ENCODE measurements at places on chromosomes 13 and 19.

DNA sequence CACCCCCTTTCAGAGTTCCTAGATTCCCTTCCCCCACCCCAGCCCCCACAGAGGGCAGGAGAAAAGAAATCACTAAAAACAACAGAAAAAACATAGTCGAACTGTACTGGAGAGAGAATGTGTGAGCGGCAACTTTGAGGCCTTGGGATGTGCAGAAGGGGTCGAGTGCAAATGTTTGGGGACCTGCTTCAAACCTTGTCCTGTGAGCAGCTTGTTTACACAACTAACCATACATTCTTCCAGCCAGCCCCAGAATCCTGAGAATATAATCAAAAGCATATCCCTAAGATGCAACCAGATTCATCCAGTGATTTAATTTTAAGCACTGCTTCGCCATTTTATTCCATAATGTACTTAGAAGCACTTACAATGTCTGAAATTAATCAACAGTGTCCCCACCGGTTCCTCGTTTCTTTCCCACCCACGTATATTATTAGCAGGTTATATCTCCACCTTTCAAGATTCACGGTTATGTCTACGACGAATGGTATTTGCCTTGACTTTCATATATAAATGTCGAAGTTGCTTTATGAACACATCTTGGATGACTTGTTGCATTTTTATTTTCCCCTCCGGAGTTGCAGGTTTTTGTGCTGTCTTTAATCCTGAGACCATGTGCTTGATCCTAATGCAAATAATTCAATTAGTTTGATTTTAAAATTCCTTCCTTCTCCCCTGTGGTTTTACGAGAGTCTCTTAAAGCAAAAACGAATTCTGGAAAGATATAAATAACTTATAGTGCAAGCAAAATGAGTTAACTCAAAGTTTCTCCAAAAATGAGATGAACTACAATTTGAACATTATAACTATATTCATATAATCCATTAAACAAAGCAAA is 107.6 kb downstream of the ZIC5 start:
- DNase-seq = no peak

DNA sequence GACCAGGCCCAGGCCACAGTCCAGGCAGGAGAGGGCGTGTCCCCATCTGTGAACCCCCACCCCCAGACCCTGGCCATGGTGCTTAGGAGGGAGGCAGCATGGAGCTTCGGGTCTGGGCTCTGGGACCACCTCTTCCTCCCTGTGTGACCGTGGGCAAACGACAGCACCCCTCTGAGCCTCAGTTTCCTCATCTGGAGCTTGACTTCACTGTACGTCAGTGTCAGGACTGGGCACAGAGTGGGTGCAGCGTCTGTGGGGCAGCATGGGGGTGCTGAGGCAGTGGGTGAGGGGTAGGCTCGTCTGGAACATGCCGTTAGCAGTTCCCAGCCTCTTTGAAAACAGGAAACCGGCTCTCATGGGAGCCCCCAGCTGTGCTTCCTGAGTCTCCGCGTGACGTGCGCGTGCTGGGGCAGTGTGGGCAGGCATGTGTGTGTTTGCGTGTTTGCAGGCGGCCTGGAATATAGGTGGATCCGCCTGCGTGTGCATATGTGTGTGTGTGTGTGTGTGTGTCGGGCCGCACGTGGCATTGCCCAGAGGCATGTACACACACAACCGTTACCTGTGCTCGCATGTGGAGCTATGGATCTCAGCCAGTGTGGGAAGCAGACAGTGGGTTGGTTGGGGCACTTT is 15.8 kb downstream of the ARRDC2 start:
- DNase-seq = peak; percentile 97

- peak; percentile 71 for DNase-seq
Observed at GRCh38 chr19:18742838-18743783, 48.0 kb downstream of the COMP start.

DNA sequence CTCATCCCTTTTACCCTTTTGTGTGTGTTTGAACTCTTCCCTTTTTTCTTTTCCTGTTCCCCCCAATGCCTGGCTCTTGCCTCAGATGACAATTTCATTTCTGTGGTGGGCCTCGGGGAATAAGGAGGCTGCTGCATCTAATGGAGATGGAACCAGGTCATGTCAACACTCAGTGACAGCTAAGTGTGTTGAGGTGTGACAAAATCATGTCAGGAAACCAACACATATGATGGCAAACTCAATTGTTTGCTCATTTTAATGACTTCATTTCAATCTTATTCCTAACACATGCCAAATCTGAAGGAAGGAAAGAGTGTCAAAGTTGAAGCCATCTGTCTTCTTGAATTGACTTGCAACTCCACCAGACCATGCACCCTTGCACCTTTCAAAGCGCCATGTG is 36.7 kb downstream of the TNFSF11 start:
- no peak for DNase-seq

GRCh38 chr13:84543962-84544361 is 661.7 kb upstream of the SLITRK1 start:
- no peak for DNase-seq

DNA sequence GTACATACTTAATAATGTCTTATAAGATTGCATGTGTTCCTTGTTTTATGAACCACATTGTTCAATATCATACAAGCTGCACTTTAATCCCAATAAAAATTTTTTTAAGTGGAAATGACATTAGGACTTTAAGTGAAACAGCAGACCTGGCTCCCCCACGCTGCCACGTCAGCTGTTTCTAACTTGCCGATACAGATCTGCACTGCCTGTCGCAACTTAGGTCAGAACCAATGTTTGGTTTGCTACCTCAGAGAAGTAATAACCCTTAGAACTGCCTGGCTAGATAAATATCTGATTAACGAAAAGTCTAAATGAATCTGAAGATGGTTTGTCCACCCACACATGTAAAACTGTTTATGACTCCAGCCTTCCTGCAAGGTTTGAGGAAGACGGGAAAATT is 327.5 kb upstream of the DACH1 start:
- peak; percentile 67 for DNase-seq

- DNase-seq = no peak
Observed at GRCh38 chr13:20353973-20354372, 121.9 kb upstream of the GJB6 start.

- peak; percentile 55 for DNase-seq
Observed at GRCh38 chr19:3516675-3517207, 10.6 kb downstream of the FZR1 start.

DNA sequence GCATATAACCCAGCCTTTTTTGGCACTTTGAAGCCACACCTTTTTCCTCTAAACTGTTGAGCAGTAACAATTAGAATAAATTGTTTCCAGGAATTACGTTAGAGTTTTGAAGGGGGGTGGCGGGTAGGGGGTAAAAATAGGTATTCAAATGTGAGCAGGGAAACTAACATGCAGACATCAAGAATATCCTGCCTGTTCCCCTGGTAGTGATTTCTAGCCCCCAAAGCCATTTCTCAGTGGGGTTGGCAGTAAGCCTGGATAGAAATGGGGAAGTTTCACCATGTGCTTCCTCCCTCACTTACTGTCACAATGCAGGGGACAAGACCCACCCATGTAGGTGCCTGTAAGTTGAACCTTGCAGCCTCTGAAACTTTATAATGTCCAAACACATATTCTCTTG is 3.8 kb downstream of the DOCK9 start:
- no peak for DNase-seq

DNA sequence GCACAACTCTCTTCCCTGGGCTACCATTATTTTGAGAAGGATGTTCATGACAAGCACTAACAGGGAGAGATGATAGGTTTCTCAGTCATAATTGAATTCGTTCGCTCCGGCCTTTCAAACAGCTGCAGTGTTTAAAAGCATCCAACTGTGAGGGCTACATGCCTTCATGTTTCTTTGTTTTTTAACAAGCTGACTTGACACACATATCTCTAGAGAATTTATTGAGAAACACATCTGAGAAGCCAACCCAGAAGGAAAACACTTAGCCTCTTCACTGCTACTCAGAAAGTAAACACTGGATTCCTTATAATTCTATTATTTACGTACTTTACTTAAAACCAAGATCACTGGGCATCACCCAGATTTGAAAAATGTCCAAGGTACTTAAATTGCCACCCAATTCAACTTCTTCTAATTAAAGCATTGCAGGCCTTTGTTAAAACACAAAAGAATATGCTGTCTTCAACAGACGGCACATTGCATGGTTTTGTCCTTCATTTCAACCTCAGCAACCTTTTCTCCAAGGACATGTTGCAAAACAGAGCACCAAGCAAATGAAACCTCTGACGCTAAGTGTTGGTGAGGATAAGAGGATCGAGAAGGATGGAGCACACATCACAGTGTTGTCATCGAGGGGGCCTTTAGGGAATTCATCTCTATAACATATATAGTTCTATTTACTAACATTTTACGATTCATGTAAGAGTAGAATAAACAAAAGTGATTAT is 75.8 kb downstream of the TBC1D4 start:
- DNase-seq = no peak

GRCh38 chr19:17285415-17286135 is 3.9 kb downstream of the ANKLE1 start:
- DNase-seq = no peak

DNA sequence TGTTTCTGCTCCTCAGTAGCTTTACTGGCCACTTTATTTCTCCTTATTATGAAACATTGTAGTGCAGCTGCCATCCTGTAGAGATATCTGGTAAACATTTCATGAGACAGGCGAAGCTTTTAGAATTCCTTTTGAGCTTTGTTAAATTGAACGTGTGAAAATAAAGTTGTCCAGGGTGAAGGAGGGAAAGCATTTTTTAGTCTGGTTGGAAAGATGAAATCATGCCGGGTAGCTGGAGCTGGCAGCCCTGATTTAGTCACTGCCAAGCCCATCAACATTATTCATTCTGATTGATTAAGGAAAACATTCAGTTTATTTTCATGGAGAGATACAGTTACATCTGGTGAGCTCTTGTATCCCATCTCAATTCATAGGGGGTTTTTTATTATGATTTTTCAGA is 326.2 kb upstream of the GPC6 start:
- DNase-seq = no peak

DNA sequence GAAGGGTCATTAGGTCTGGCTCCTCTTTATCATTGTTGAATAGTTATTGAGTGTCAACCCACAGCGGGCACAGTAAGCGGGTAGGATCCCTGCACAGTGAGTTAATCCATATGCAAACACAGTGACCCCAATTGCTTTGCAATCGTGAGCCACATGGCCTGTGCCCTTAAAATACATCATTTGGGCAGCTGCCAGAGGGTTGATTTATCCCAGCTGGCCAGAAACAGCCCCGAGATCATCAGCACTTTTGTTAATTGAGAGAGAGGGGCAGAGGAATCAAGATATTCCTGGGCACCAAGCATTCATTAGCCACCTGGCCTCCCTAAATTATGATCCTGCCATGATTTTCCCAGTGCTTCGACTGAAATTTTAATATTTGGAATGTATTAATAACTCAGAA is 9.8 kb upstream of the CNMD start:
- DNase-seq = no peak

DNA sequence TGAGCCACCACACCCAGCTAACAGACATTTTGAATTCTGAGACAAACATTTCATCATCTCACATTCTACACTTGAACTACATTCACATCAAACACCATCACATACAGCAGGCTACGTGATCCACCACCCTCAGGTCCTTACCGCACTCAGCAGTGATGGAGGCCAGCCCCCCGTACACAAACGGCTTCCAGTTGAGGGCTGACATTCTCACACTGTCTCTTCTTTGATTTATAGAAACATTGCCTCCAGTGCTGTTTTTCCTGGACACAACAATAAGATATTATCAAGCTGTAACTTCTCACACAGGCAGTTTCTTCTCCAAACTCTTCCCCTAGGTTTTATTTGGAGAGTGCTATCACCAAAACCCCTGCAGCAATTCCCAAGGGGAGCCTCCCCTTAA is 7.0 kb downstream of the SLC25A30 start:
- no peak for DNase-seq

- no peak for DNase-seq
Observed at GRCh38 chr13:104996022-104996421, 1539.4 kb downstream of the EFNB2 start.

- no peak for DNase-seq
Observed at GRCh38 chr19:16585094-16585801, 13.0 kb upstream of the SLC35E1 start.

DNA sequence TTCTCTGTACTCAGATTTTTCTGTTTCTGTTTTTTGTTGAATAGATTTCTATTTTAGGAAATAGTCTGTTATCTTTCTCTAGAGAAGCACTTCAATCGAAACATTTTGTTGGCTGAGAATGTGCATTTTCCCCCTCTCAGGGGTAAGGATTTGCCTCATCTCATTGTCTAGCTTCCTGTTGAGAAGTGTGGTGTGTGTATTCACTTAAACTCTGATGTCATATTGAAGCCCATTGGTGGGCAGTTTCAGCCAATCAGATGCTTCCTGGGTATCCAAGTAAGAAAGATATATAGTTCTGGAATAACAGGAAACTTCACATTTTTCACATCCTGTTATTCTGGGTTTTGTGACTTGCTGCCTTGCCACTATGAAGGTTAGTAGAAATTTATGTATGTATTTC is 87.6 kb downstream of the ARHGEF7 start:
- DNase-seq = peak; percentile 46

DNA sequence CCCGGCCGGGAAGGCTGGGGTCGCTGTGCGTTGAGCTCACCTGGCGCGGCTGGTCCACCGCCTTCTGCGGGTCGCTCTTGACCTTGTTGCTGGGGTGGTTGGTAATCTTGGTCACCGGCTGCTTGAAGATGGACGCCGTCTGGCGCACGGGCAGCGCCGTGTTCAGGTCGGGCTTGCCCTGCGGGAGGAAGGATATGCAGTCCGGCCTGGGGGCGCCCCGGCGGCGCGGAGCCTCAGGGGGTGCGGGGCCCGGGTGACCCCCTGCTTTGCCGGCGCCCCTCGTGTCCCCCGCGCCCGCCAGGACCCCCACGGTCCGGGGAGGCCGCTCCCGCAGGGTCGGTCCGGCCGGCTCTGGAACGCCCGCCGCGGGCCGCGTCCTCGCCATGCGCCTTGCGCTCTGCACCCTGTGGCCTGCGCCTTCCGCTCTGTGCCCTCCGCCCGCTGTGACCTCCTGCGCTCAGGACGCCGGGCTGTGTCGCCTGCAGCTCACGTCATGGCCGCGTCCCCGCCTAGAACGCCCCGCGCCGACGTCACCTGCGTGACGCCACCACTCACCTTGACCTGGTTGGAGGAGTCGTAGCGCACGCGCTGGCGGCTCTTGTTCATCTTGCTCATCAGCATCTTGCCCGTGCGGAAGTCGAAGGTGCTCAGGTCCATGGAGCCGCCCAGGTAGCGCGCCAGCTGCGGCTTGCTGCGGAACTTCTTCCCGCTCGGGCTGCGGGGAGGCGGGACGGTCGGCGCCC is 8.0 kb downstream of the MBD3 start:
- DNase-seq = no peak

GRCh38 chr13:33893559-33893958 is 75.6 kb downstream of the RFC3 start:
- DNase-seq = no peak

- no peak for DNase-seq
Observed at GRCh38 chr19:38290631-38291147, 13.4 kb upstream of the C19orf33 start.

- no peak for DNase-seq
Observed at GRCh38 chr13:93750676-93751075, 524.1 kb downstream of the GPC6 start.

GRCh38 chr13:82467626-82468025 is 1414.6 kb downstream of the SLITRK1 start:
- no peak for DNase-seq

Measured in Peyer's patch (tissue), 4 donors.